Body of pancreas (tissue), 4 donors: ENCODE measurements at places on chromosomes 11 and 22. TPM values are rescaled to one million over a fixed set of nuclear protein-coding genes. Genes with fewer than 3 reads are reported as not detected.
A peak's percentile ranks its signal among the peaks of the same experiment; 100 is the strongest.

GRCh38 chr11:72220696-72221363, 3.7 kb upstream of the INPPL1 start:
- H3K4me1 ChIP-seq, result peaks cover 18% of the 10 kb centered on the region
- H3K27me3 ChIP-seq, result no peaks in the 10 kb centered on the region
- no peaks in the 10 kb centered on the region for H3K36me3 ChIP-seq
- DNase-seq, result no peak
- H3K4me3 ChIP-seq, result no peak overlapping the region
- no peak overlapping the region for H3K27ac ChIP-seq

The MUC6 gene
- total RNA-seq, result 101 TPM

The OR52A1 gene
- not detected for total RNA-seq

The TECTA gene
- 5.9 TPM for total RNA-seq

DNA sequence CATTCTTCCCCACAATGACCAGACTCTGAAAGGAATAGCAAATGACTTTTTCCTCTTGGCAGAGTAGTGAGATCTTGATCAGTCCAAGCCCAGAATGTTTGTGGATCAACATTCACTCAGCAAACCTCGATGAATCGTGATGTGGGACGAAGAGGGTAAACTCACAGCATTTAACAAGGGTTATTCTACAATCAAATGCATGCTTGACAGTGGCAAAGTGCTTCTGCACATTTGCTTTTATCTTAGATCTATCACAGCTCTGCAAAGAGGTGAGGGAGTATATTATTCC, 31.8 kb downstream of the TMPRSS5 start:
- no peak overlapping the region for H3K27ac ChIP-seq
- H3K27me3 ChIP-seq, result no peaks in the 10 kb centered on the region
- no peak for DNase-seq
- H3K4me3 ChIP-seq, result no peak overlapping the region
- no peaks in the 10 kb centered on the region for H3K36me3 ChIP-seq

- no peak overlapping the region for H3K4me3 ChIP-seq
- H3K36me3 ChIP-seq, result no peaks in the 10 kb centered on the region
- H3K27me3 ChIP-seq, result no peaks in the 10 kb centered on the region
- H3K27ac ChIP-seq, result no peak overlapping the region
Measured at GRCh38 chr11:134878785-134879184, 466.7 kb upstream of the B3GAT1 start.

DNA sequence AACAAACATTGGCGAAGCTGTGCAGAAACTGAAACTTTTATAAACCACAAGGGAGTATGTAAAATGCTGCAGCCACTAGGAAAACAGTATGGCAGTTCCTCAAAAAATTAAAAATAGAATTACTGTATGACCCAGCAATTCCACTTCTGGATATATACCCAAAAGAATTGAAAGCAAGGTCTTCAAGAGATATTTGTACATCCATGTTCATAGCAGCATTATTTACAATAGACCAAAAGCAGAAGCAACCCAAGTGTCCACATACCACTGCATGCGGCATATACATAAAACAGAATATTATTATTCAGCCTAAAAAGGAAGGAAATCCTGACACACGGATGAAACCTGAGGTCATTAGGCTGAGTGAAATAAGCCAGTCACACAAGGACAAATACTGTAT, 85.8 kb downstream of the RELT start:
- no peaks in the 10 kb centered on the region for H3K36me3 ChIP-seq
- H3K4me3 ChIP-seq, result no peak overlapping the region
- no peaks in the 10 kb centered on the region for H3K4me1 ChIP-seq
- DNase-seq, result no peak
- H3K27ac ChIP-seq, result peak overlapping the region; percentile 41
- no peaks in the 10 kb centered on the region for H3K27me3 ChIP-seq

The PDGFB gene
- total RNA-seq, result 7.0 TPM
